ENCODE measurements at places on chromosomes 1 and 21. TPM values are rescaled to one million over a fixed set of nuclear protein-coding genes. Genes with fewer than 3 reads are reported as not detected.

DNA sequence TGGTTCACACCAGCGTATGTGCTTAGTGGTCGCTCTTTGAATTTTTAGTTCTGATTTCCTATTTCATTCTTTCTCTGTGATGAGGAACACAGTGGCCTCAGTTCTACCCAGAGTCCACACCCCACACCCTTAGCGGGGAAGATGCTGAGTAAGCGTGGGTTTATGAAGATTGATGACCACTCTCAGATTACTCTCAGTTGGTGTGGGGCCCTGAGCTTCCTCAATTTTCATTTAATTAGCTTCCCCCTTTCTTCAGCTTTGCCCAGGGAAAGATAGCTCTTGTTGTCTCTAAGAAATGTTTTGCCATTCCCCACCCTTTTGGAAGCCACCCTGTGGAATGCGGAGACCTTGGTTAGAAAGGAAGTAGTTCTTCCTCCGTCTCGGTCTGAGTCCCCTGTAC is 299.9 kb upstream of the PROX1 start:
- DNase-seq: no peak
- H3K4me3 ChIP-seq: no peak overlapping the region

DNA sequence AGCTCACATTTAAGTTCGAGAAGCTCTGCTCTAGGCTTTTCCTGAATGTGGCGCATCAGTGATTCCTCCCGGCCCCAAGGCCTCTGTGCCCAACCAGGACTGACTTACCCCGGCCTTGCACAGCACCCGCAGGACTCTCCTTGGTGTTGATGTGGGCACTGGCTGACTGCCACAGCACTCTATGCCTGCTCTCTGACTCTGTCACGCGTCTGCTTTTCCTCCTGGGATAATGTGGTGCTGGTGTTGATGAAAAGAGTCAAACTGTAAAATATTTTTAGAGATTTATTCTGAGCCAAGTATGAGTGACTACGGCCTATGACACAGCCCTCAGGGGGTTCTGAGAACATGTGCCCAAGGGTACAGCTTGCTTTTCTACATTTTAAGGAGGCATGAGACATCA is 15.5 kb upstream of the SLC2A5 start:
- H3K27me3 ChIP-seq: peaks cover 2% of the 10 kb centered on the region
- H3K36me3 ChIP-seq: no peaks in the 10 kb centered on the region
- H3K27ac ChIP-seq: no peak overlapping the region

GRCh38 chr1:47524272-47524671 is 86.4 kb downstream of the FOXD2 start:
- no peak for DNase-seq
- no peaks in the 10 kb centered on the region for H3K36me3 ChIP-seq
- no peak overlapping the region for H3K4me3 ChIP-seq
- no peak overlapping the region for H3K27ac ChIP-seq

GRCh38 chr1:193927550-193927949 is 741.1 kb upstream of the B3GALT2 start:
- H3K27me3 ChIP-seq: no peaks in the 10 kb centered on the region
- no peak for DNase-seq
- H3K4me1 ChIP-seq: no peaks in the 10 kb centered on the region
- no peak overlapping the region for H3K4me3 ChIP-seq
- H3K27ac ChIP-seq: no peak overlapping the region

DNA sequence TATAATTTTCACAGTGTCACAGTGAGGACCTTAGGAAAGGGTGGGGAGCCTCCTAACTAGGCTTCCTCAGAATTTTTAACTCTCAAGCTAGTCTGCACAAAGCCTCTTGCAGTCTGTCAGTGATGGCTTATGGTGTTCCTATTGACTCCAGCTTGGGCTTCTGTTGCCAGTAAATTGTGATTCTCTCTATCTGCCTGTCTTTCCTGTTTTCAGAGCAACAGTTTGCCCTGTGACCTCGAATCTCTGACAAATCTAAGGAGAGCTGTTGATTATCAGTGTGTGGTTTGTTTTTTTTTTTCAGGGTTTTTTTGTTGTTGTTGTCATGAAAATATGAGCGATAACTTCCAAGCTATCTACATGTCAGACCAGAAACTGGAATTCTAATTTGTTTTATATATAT is 423.2 kb upstream of the B3GALT2 start:
- no peak for DNase-seq
- no peaks in the 10 kb centered on the region for H3K36me3 ChIP-seq
- no peaks in the 10 kb centered on the region for H3K27me3 ChIP-seq
- no peak overlapping the region for H3K4me3 ChIP-seq
- peaks cover 8% of the 10 kb centered on the region for H3K4me1 ChIP-seq

- H3K27ac ChIP-seq: no peak overlapping the region
- H3K27me3 ChIP-seq: peaks cover 2% of the 10 kb centered on the region
- no peak overlapping the region for H3K4me3 ChIP-seq
Observed at GRCh38 chr21:14451546-14451945, 68.6 kb upstream of the HSPA13 start.

DNA sequence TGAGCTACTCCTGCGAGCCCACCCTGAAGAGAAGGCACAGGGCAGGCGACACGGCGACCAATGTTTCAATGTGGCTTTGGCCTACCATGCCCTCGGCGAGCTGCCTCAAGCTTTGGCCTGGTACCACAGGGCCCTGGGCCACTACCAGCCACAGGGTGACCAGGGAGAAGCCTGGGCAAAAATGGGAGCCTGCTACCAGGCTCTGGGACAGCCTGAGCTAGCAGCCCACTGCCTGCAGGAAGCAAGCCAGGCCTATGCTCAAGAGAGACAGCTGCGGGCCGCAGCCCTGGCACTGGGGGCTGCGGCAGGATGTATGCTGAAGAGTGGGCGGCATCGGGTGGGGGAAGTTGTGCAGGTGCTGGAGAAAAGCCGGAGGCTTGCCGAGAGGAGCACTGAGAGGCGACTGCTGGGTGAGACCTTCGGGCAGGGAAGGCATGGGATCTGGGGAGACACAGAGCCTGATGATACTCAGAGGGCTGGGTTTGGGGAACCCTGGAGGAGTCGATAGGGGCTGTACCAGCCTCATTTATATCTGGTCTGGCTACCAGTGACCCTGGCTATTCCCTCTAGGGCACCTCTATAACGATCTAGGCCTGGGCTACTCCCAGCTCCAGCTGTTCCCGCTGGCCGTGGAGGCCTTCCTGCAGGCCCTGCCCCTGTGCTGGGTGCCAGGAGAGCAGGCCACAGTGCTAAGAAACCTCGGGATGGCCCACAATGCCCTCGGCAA is 2.3 kb downstream of the TTC24 start:
- peak overlapping the region; percentile 73 for H3K4me3 ChIP-seq
- DNase-seq: peak; percentile 51
- no peaks in the 10 kb centered on the region for H3K27me3 ChIP-seq
- peaks cover 1% of the 10 kb centered on the region for H3K36me3 ChIP-seq

- no peak overlapping the region for H3K4me3 ChIP-seq
- no peaks in the 10 kb centered on the region for H3K27me3 ChIP-seq
Observed at GRCh38 chr1:215887627-215888026, 320.5 kb downstream of the KCTD3 start.

DNA sequence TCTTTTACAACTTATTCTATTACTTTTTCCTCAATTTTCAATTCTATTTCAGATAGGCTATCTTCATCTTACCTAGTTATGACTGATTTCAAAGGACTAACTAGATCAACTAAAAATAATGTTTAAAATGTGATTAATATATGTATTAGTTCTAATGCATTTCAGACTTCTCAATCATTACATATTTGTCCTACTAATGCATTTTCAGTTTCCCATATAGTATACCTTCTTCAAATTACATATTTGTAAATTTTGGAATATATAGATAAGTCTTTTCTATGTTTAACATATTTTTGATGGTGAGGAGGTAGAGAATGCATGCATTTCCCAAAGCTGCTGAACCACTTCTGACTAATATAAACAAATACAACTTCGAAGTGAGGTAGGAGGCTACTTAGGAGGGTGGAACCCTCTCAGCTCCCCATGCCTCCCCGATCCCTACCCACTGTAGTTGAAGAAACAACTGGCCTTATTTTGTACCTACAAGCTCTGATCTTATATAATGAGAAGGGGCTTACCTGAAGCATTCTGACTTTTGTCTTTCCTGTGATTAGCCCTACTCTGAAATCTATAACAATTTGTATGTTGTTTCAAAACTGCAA is 1.7 kb downstream of the TRMT1L start:
- no peaks in the 10 kb centered on the region for H3K27me3 ChIP-seq
- H3K4me3 ChIP-seq: peak overlapping the region; percentile 92
- no peak for DNase-seq
- peaks cover 12% of the 10 kb centered on the region for H3K36me3 ChIP-seq

DNA sequence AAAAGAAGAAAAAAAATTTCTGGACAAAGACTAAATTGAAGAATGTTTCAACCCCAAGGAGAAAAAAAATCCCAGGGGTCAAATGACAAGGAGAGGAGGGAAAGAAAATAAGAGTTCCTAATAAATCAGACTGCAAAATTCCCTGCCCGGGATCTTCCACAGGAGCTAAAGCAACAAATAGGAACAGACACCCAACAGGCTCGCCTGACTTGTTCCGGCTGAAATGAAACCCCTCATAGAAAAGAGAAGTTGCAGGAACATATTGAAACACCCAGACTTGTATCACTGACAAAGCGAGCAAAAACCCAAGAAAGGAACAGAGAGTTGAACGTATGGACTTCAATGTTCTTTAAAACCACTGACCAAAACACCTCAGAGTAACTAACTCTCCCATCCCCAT is 123.0 kb downstream of the TIAM1 start:
- H3K27me3 ChIP-seq: no peaks in the 10 kb centered on the region
- no peak overlapping the region for H3K27ac ChIP-seq
- H3K4me3 ChIP-seq: no peak overlapping the region

DNA sequence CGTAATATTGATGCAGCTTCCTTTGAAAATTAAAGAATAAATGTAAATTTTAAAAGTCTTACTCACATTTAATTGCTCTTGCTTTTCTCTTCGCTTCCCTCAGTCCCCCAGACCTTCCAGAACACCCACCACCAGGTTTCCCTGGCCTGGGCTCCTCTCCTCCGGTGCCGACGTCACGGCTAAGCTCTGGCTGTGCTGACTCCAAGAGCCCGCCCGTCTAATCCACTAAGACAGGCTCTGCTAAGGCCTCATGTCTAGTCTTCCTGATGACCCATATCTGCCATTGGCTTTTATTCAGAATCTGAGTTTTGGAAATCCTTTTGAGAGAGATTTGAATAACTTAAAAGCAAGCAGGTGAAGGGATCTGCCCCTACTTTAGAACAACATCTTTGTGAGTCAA is 53.9 kb upstream of the NADK start:
- peaks cover 3% of the 10 kb centered on the region for H3K36me3 ChIP-seq
- H3K4me1 ChIP-seq: peaks cover 40% of the 10 kb centered on the region
- H3K4me3 ChIP-seq: no peak overlapping the region
- H3K27ac ChIP-seq: peak overlapping the region; percentile 63

DNA sequence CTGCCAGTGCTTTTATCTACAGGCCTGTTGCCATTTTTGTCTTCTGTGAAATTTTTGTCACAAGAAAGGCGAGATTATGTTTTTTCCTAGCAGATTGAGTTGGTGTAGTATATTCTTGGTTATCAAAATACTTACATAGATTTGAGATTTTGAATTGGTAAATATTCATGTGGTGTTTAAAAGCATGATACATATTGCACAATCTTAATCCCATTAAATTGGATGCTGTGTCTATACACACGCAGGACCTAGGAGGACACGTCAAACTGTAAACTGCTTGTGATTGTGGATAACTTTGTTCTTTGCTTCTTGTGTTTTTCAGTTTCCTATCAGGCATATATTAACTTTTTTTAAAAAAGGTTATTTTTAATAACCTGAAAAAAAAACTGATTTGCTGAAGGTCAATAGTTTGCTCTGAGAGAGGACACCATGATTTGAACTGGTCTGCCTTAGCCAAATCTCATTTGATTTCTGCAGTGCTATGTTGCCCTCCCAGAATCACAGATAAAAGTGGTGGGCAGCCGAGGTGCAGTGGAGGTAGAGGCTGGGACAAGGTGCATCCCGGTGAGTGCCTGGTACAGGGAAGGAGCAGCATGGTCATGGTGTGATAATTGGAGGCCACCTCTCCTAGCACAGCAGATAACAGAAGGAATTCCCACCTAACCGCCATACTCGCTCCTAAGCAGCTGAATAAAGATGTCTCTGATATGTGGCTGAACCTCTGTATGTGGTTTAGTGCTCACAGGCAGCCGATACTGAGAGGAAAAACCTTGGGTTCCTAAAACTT is 76.7 kb downstream of the LRRC8D start:
- H3K36me3 ChIP-seq: peaks cover 15% of the 10 kb centered on the region
- no peak overlapping the region for H3K4me3 ChIP-seq
- DNase-seq: no peak
- H3K27ac ChIP-seq: no peak overlapping the region

GRCh38 chr1:31867546-31867945 is 51.7 kb upstream of the SPOCD1 start:
- H3K4me1 ChIP-seq: peaks cover 12% of the 10 kb centered on the region
- no peak overlapping the region for H3K27ac ChIP-seq
- H3K27me3 ChIP-seq: no peaks in the 10 kb centered on the region
- H3K36me3 ChIP-seq: no peaks in the 10 kb centered on the region

DNA sequence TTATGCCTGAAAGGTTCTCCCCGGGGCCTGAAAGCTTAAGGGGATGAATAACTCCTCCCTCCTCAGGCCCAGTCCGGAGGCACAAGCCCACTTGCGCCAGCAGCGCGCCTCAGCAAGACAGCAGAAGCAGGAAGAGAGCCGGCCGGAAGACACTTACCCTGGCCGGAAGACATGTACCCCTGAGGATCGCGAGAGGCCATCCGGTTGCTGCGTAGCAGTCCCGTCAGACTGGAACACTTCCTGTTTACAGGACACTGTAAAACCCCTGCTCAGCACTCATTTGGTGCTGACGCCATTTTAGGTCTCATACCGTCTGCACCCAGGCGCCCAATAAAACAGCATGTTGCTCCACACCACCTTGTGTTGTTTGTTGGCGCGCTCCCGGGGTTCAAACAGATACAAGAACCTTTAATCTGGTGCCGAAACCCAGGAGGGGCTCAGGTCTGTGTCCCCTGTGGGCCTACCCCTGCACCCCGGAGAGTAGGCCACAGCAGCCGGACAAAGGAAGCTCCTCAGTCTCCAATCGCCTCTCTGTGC is 30.3 kb downstream of the VN1R5 start:
- no peak for DNase-seq
- H3K27ac ChIP-seq: no peak overlapping the region
- no peaks in the 10 kb centered on the region for H3K27me3 ChIP-seq
- no peak overlapping the region for H3K4me3 ChIP-seq

DNA sequence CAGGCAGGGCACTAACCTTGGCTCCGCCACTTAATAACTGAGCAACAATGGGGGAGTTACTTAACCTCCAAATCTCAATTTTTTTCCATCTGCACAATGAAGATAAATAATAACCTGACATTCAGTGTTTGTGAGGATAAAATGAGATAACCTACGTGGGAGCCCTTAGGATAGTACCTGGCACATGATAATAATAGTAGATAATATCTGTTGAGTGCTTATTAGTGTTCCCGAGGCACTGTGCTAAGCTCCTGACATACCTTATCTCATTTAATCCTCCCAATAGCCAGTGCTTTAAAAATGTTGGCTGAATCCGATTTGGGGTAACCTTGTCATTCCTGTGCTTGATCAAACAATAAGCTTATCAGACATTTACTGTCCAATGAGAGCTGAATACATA is 128.7 kb upstream of the UBE2U start:
- no peak for DNase-seq
- no peak overlapping the region for H3K27ac ChIP-seq
- no peak overlapping the region for H3K4me3 ChIP-seq
- no peaks in the 10 kb centered on the region for H3K4me1 ChIP-seq
- H3K36me3 ChIP-seq: no peaks in the 10 kb centered on the region

The CHIT1 gene
- total RNA-seq: 1.1 TPM

The CELA3B gene
- not detected for total RNA-seq

The IQCC gene
- total RNA-seq: 4.8 TPM

The RNF207 gene
- total RNA-seq: 4.1 TPM

The NEK2 gene
- total RNA-seq: 62.3 TPM

The PLA2G2C gene
- total RNA-seq: 0.95 TPM

The TBX15 gene
- not detected for total RNA-seq

Measured in activated naive CD4-positive, alpha-beta T cell treated with anti-CD3 and anti-CD28 coated beads for 36 hours (primary cell).